Foreskin melanocyte (primary cell): ENCODE measurements at places on chromosomes 3 and 15.

GRCh38 chr3:16024548-16024947 lies 149.9 kb upstream of the GALNT15 start:
- no peak for DNase-seq

DNA sequence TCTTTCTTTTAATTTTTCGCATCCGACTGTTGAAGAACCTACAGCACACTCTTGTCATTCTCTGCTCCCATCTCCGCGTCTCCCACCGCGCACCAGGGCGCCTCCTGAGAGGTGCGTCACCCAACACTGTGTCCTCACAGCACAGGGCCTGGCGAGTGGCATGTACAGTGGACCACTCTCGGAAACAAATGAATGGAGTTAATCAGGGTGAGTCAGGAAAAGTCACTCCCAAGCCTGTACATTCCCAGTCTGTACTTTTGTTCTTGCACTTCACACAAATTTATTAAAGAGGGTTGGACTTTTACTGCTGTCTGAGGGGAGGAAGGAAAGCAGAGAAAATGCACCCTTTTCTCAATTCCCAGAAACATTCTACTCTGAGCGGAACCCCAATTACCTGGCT lies 625 bp downstream of the COL6A6 start:
- DNase-seq: no peak

DNA sequence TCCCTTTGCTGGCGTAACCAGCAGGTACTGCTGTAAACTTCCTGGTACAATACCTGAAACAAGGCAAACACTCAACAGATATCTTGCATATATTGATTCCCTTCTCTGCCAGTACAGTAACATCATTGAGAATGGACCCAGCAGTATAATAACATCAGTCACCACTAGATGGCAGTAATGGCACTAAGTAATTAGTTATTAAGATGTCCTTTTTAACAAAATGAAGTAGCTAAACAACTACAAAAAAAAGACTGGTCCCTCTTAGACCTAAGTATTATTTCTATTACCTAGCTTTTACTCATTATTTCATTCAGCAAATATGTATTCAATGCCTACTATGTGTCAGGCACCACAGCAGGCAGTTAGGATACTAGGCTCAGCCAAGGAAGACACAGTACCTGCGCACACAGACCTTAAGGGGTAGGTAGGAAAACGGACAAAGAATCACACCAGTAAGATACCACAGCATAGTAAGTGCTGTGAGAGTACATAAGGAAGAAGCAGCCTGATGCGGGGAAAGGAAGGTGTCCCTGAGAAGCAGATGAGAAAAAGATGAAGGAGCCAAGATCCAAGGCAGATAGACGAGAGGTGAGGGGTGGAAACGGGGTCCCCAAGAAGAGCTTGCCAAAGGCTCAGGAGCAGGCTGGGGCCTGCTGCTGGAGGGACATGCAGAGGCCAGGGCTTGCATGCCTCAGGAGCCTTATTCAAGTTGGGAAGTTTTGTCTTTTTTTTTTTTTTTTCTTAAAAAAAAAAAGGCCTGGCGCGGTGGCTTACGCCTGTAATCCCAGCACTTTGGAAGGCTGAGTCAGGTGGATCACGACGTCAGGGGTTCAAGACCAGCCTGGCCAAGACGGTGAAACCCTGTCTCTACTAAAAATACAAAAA lies 102.7 kb upstream of the CHD2 start:
- peak; percentile 62 for DNase-seq

DNA sequence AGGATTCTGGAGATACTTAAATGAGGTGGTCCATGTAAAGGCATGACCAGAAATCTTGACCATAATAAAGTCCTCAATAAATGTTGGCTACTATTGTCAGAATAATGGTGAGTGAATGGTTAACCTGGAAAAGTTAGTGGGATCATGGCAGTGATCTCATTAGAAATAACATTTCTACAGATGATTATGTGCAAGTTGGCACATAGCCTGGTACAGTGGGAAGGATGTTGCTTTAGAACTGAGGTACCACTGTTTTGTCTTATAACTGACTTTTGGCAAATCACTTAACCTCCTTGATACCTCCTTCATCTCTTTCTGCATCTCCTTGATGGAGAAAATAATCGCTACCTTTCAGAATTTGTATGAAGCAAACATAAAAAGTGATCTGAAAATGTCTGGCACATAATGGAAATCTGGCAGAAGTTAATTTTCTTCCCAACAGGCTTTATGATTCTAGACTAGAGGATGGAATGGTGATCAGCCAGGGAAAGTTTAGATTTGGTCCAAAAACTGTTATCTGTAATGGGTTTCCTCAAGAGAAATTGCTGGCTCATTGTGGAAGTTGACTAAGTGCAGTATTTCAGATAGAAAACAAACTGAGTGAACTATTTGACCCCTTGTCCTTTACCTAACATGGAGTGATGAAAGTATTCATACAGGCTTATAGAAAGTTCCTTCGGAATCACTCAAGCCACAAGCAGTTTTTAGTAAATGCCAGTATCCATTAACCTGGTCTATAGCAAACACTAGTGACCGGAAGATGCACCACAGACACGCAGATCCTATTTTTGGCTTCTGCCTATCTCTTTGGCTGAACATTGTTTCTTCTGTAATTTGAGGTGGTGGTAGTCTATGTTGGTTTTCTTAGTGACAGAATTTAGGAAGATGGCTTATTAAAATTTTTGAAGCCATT lies 449.6 kb upstream of the TGFBR2 start:
- no peak for DNase-seq

GRCh38 chr3:119333773-119334509 lies 39.8 kb downstream of the ARHGAP31 start:
- no peak for DNase-seq

- DNase-seq: no peak
Measured at GRCh38 chr15:74884428-74885223, 5.2 kb upstream of the MPI start.

GRCh38 chr15:64917211-64917610 lies 5.5 kb downstream of the ANKDD1A start:
- DNase-seq: no peak

GRCh38 chr3:99176169-99176964 lies 274.9 kb upstream of the DCBLD2 start:
- DNase-seq: no peak

DNA sequence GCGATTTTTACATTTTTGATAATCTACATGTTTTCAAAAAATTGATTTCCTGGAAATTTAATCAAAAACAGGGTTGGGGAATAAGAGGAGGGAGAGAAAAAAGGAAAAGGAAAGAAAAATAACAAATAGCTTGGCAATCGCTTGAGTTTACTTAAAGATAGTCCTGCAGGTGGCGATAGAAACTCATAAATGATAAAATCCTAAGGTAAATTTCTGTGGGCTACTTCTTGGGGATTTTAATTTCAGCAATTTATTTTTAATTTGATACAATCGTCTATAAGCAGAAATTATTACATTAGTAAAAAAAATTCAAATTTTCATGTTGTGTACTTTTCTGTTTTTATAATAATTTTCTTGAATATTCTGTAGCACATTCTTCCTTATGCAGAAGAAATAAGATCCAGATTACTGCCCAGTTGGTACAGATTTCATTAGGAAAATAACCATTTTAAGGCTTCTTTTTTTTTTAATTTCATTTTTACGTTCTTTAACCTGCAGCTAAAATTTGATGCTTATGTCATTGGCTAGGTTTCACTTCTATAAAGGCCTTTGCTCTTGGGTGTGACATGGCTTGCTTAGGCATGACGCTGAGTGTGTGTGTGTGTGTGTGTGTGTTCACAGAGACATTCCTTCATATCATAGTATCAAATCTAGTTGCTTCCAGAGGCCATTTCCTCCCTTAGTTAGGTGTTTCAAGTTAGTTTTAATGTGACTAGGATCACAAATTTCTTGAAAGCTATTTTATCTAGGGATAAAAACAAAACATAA lies 181.8 kb downstream of the MCTP2 start:
- DNase-seq: peak; percentile 32

DNA sequence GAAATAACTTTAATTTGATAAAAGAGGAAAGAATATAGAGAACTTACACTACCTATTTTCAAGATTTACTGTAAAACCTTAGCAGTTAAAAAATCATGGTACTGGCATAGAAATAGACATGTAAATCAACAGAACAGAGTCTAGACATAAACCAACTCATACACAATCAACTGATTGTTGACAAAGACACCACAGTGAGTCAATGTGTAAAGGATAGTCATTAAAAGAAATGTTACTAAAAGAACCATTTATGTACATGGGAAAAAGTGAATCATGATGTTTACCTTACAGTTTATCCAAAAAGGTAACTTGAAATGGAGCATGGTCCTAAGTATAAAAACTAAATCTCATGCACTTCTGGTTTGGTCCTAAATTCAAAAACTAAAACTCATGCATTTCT lies 847.4 kb downstream of the IGSF11 start:
- no peak for DNase-seq

DNA sequence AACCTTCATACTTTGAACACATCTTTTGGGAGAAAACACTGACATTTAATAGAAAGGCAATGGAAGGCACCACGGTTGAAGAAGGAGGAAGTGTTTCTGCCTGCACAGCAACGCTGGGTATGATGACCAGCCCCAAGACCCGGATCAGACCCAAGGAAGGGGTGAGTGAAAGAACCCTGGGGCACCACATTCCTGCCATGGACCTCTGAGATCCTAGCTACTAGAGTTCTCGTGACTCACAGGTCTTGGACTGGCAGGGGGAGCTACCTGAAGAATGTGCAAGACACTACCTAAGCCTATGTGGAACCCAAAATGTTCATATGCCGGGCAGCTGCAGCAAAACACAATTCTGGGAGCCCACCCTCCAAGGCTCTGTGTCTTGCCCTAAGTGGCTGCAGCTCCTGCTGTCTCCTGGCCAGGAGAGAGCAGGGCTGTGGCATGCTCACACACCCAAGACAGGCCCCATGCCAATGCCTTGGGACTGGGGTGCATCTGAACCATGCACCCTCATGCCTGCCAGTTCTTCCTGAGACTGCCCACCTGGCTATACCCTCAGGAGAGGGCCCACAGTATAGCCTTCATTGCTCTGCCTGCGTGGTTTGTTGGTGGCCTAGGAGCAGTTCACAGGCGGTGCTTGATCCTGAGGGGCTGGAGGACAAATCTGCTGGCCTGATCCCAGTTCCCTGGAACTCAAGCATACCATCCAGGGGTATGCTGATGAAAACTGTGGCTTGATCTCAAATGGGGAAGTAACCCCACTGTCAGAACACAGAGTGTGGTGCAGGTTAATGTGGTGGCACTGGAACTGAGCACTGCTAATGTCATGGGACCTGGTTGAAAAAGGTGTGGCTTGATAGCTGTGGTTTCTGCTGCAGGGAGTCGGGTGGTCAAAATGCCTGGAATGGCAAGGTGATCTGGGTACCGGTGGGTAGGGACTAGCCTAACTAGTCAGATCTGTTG lies 353.3 kb upstream of the ARHGEF26 start:
- DNase-seq: no peak

DNA sequence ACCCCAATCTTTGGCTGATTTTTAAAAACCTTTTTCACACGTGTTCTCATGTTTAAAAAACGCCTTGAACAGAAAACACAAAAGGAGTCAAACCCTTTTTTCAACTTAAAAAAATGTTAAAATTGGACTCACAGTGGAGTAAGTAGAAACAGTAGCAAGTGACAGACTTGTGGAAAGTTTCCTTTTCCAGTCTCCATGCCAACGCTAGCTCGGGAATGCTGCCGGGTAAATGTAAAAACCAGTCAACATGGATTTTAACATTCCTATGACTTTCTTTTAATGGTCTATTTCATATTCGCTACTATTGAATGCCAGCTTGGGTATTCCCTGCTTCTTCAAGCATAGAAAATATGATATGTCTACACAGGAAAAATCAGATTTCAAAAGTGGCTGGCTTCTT lies 1.6 kb upstream of the PROK2 start:
- no peak for DNase-seq

DNA sequence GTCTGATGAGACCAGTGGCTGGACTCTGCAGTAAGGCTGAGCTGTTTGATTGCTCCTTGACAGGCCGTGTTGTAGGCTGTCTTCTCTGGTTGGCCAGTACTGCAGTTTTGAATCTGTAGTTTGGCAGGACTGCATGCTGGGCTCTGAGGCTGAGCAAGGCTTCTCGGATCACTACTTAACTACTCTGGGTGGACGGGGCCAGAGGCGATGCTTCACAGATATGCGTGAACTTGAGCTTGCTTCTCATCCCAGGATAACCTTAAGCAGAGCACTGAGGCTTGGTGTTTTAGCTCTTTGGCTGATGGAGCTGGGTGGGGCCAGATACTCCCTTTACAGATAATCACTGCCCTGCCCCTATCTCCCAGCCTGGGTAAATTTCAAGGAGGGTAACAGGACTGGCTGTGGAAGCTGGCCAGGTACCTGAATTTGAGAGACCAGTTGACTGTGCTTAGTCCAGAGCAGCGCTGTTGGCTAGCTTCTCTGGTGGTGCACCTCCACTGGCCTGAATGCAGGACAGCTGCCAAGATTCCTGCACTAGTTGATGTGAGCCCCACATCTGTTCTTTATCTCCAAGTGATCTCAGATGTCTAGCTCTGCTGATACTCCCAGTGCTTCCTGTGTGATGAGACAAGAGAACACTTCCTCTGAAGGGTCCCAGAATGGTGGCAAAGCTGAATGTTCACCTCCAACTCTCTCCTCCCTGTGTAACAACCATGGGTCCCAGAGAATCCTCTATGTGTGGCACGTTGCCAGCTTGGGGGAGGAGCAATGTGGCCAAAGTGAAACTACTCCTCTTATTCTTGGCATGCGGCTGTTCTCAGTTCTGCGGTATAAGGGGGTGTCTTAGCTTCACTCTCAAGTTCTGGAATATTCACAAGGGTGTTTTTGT lies 37.9 kb downstream of the RPL39L start:
- peak; percentile 86 for DNase-seq
